ENCODE measurements at places on chromosomes 5 and 9.

DNA sequence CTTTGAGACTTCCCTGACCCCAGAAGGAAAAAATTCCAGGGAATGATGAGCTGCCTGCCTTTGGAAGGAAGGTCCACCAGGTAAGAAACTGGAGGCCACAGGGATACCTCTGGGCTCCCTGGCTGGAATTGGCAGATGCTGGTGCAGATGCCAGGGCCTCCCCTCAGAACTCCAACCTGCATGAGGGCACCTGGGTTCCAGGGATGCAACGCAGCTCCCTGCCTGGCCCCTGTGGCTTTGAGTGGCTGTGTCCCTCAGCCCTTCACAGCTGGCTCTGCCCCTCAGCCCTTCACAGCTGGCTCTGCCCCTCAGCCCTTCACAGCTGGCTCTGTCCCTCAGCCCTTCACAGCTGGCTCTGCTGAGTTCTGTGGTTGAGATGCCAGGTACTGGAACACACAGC, 13.9 kb downstream of the KCNMB1 start:
- DNase-seq, result no peak

- no peak for DNase-seq
Measured at GRCh38 chr5:66812291-66812690, 216.1 kb downstream of the MAST4 start.

DNA sequence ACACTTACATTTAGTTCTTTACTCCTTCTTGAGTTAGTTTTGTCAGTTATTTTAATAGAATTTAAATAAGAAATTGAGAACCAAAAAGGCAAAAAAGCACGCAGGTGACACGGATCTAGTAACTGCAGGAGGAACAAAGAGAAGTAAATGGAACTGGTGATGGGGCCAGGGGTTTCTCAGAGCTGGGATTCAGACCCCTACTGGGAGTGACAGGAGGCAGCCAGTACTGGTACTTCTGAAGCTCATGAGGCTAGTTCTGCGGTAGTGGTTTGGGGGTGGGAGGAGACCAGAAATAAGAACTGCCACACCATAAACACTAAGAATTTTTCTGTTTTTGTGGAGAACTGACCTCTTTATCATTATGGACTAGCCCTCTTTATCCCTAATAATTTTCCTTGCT, 48.2 kb downstream of the OXCT1 start:
- no peak for DNase-seq

DNA sequence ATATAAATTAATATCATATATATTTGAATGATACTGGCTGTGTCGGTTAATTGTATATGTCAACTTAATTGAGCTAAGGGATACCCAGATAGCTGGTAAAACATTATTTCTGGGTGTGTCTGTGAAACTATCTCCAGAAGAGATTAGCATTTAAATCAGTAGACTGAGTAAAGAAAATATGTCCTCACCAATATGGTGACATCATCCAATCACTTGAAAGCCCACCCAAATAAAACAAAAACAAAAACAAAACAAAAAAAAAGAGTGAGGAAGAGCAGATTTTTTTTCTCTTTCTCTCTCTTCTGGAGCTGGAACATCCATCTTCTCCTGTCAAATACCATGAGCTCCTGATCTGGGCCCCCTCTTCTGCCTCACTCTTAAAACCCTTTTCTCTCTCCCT, 15.7 kb upstream of the CCDC152 start:
- DNase-seq, result no peak

GRCh38 chr5:154603485-154603884, 125.5 kb upstream of the HAND1 start:
- no peak for DNase-seq

- DNase-seq, result no peak
Measured at GRCh38 chr5:141866096-141866495, 12.1 kb downstream of the PCDH1 start.

GRCh38 chr5:63398346-63398745, 563.9 kb downstream of the HTR1A start:
- no peak for DNase-seq

Data from skin of body (tissue), 3 donors.